ENCODE measurements at places on chromosomes 11 and 22. TPM values are rescaled to one million over a fixed set of nuclear protein-coding genes. Genes with fewer than 3 reads are reported as not detected.

The CYTH4 gene
- 0.67 TPM for total RNA-seq

DNA sequence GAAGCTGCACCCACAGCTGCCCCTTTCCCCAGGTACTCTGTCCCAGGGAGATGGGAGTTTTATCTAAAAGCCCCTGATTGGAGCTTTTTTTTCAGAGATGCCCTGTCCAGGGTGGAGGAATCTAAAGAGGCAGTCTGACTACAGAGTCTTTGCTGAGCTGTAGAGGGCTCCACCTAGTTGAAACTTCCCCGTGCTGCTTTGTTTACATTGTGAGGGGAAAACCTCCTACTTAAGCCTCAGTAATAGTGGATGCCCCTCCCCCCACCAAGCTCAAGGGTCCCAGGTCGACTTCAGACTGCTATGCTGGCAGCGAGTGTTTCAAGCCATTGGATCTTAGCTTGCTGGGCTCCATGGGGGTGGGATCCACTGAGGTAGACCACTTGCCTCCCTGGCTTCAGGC is 470.1 kb upstream of the LARGE1 start:
- ATAC-seq, result no peak

DNA sequence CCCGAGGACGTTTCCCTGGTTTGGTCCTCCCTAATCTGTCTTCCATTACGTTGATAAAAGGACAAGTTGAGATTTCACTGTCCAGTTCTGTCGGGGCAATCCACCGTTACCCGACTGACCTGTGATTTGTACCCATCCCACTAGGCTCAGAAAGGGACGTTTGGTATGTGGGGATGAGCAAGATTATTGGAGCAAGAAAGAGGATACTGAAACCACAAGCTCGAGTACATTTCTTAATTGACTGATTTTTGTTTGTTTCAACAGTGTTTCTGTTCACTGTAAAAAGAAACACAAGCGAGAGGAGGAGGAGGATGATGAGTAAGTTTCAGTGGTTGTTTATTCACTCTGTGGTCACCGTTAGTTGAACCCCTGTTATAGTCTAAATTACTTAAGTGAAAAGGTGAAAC is 969 bp downstream of the CCDC117 start:
- ATAC-seq, result no peak

DNA sequence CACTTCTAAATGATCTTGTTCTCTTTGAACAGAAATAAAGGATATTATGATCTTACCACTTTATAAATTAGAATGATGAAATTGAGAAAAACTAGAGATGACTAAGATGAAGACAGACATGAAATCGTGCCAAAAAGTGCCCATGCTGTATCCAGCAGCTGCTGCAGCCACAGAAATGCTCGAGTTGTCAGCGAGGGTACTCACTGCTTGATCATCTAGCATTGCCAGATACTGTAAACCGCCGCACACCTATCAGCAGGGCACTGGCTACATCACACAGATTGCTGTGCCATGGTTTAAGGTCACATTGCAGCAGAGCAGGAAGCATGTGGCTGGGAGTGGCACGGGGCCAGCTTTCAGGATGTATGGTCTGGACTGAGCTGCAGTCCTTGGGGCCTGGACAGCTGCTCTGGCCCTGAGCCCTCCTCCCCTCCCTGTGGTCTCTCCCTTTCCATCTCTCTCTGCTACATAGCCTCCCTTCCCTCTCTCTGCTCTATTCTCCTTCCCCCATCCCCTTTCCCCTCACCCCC is 51.0 kb upstream of the SEPTIN5 start:
- ATAC-seq, result peak; percentile 72

DNA sequence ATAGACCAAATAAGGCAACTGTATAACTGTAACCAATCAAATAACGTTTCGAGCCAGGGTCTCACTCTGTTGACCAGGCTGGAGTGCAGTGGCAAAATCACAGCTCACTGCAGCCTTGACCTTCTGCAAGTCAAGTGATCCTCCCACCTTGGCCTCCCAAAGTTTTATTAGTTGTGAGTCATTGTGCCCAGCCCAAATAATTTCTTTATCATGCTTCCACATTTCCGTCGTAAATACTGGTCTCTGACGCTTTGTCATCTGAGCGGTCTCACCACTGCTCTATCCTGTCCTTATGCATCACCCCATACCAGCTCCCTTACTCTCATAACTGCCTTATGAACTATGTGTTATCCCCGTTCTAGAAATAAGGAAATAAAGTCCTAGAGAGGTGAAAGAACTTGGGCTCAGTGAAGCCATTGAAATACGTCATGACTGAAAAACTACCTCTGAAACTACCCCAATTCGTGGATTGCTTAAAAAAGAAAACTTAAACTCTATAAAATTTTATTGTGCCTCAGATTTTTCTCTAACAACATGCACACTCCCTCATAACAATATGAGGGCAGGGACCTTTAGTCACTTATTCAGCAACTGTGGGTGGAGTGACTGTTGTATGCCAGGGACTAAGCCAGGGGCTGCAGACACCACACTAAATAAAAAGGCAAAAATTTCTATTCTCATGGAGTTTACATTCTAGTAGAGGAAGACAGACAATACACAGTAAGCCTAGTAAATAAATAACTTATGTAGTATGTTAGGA is 15.8 kb upstream of the RTN4RL2 start:
- peak; percentile 94 for ATAC-seq

The TMEM45B gene
- total RNA-seq, result 0.31 TPM

- no peak for ATAC-seq
Measured at GRCh38 chr11:125140233-125140632, 24.3 kb upstream of the PKNOX2 start.

DNA sequence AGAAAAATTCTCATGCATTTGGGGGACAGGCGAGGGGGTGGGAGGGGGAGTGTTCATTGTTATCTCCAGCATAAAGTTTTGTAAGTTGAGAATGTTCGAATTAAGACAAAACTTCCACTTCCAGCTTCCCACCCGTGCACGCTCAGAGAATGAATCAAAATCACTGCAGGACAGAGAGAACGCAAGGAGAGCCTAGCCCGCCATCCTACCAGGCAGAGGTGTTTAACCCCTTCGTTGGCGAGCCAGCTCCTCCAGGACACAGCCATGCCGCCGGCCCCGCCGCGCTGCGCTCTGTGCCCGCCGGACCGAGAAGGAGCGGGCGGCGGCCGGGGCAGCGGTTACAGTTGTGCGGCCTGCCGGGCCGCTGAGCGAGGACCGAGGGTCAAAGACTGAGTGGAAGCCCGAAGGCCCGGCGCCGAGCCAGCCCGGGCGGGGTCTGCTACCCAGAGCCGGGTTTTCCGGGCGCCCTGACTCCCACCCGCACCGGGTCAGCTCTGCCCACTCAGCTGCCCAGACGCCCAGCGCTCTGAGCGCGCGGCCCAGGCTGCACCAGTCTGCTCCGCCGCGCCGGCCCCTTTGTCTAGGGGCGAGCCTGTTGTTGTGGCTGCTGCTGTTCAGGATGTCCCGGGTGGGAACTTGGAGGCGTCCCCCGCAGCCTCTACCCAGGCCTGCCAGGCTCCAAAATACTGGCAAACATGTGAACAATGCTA is at the start of gene NOX4:
Gene NOX4, minus strand, starts transcription at position 395 of the 710 bp plus-strand sequence. Its CDS starts 129 bp downstream, at position 266.
- ATAC-seq, result peak; percentile 98

DNA sequence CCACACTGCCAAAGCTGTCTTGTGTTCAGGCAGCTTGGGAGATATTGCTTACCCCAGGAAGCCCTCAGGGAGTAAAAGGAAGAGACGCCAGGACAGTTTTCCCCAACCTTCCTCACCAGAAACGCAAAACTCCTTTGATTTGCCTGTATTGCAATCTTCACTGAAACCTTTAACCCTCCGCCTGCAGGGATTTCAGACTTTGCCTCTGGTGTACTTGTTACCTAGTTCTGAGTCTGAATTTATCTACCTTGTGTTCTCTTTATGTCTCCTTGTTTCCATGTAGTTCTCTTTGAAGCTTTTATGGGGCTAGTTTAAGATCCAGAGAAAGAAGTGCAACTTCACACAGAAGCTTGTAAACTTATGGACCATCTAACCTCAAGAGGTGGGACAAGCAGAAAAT is 154.2 kb downstream of the DSCAML1 start:
- ATAC-seq, result no peak

The KRTAP5-10 gene
- total RNA-seq, result not detected

The CALCB gene
- 1.2 TPM for total RNA-seq

DNA sequence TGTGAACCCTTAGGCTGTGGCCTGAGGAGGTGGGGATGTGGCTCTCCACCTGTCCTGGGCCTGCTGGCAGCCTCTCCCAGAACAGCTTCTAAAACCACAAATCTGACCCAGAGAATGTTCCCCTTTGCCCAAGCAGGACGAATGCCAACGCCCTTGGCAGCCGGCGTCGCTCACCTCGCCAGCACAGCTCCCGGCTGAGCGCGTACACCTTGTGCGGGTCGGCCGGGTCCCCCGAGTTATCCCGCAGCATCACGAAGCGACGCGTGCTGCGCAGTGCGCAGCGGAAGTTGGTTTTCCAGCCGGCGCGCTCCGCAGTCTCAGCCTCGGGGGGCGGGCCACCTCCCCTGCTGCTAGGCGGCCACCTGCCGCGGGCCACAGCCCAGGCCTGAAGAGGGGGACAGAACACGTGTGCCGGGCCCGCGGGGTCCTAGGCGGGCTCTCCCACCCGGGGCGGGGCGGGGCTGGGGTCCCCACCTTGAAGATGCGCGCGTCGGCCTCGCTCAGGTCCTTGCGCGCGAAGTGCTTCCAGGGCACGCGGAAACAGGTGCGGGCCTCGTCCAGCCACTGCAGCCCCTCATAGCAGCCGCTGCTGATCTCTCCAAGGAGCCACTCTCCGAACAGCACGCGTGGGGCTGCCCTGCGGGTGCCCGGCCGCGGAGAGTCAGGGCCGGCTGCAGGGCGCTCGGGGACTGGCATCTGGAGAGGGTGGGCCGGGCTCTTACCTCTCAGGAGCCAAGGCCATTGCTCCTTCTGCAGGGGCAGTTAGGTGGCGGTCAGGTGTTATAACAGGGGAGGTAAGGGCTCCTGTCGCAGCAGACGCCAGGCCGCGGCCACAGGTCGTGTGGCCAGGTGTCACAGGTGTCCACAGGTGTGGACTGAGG is 887 bp downstream of the IRF7 start:
- peak; percentile 1 for ATAC-seq

GRCh38 chr11:120378474-120378873 is 42.3 kb downstream of the ARHGEF12 start:
- ATAC-seq, result no peak

The OR52I2 gene
- total RNA-seq, result 0.05 TPM

DNA sequence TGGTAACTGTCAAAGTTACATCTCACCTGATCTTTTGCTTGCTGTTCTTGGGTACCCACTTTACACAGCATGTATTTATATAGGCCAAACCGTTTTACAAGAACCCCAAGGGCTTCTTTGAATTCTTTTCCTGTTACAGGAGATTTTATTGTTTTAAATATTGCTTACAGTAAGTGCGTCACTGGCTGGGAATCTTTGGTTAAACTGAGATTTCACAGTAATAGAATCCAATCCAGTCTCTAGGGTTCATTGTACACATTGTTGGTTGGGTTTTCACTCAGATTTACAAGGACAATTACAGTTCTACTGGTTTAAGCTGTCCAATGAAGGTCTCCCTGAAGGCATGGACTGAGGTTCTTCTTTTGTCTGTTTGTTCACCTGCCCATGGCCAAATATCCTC is 171.7 kb downstream of the INSC start:
- no peak for ATAC-seq

The SNX32 gene
- 1.5 TPM for total RNA-seq

The TOLLIP gene
- 14.1 TPM for total RNA-seq

The IL10RA gene
- 1.1 TPM for total RNA-seq

DNA sequence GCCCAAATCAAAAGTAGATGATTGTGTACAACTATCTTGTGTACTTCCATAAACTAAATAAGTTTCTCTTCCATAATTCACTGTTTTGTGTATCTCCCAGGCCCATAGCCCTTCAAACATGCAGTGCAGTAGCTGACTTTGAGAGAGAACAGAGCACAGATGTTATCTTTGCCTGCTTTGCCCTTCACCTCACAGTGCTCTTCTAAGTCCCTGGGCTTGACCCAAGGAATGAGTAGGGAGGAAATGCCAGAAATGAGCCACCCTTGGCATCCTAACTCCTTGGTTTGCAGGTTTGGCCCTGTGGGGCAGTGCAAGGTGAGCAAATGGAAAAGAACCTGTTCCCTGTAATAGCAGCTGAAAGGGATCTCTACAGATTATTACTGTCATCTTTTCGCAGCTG is 79.2 kb downstream of the STIM1 start:
- no peak for ATAC-seq

The TM7SF2 gene
- 49.2 TPM for total RNA-seq

The CAPN5 gene
- 28.1 TPM for total RNA-seq

DNA sequence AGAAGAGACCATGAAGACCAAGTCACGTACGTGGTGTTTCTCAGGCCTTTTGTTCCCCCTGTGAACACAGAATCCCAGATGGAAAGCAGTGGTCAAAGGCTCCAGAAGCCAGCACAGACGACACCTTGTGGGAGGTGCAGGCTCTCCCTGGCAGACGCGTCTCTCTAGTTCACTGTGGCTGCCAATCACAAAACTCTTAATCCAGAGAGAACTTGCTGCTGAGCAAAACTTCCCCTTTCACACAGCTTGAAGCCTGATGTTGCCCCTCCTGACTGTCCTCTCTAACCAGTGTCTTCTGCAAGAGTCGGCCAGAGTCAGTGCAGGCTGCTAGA is 67.1 kb downstream of the PIWIL3 start:
- ATAC-seq, result no peak

- peak; percentile 26 for ATAC-seq
Measured at GRCh38 chr11:129148487-129148886, 43.6 kb downstream of the ARHGAP32 start.

The ZFPL1 gene
- total RNA-seq, result 37.9 TPM

DNA sequence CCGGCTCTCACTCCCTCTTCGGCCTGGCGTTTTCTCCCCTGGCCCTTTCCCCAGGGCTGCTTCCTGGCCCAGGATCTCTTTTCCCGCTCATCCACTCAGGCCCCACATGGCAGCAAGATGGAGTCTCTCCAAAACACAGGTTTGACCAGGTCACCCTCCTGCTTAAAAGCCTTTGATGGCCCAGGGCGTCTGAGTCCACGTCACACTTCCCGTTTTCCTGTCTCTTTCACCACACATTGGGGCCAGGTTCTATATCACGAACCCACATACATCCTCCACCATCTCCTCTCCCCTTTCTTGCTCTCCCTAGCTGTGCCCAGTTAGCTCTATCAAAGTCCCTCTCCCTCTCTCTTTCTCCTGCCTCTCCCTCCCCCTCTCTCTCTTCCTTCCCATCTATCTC is 7.8 kb upstream of the LRRC32 start:
- ATAC-seq, result no peak

GRCh38 chr22:48699511-48699910 is 1128.2 kb downstream of the BRD1 start:
- ATAC-seq, result no peak

The OSBP2 gene
- total RNA-seq, result 0.93 TPM

GRCh38 chr11:65420979-65421793 is 1.4 kb upstream of the NEAT1 start:
- peak; percentile 33 for ATAC-seq

The B3GAT1 gene
- 19.9 TPM for total RNA-seq

DNA sequence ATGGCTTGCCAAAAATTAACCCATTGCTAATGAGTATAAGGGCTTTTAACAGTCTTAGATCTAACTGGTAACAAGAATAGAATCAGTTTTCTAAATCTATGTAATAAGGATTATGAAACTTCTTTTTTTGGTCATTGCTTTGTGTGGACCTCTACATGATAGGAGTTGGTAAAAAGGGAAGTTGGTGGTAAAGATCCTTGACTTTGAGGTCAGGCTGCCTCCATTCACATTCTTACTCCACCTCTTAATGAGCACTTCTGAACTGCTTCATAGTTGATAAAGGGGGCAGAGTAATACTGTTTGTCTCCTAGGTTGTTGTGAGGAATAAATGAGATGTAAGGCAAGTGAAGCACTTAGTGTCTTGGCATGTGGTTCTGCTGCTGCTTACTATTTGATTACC is 10.6 kb downstream of the EIF3M start:
- ATAC-seq, result no peak

The OOSP1 gene
- total RNA-seq, result not detected

- ATAC-seq, result peak; percentile 1
Measured at GRCh38 chr11:83156996-83157593, at the start of gene PCF11. Gene PCF11, plus strand, starts transcription at chr11:83157131. Its CDS starts 309 bp downstream, at chr11:83157440.
